ENCODE measurements at places on chromosomes 4 and X. TPM values are rescaled to one million over a fixed set of nuclear protein-coding genes. Genes with fewer than 3 reads are reported as not detected.

- H3K27ac ChIP-seq: no peak overlapping the region
- DNase-seq: no peak
- peaks cover 3% of the 10 kb centered on the region for H3K36me3 ChIP-seq
- no peaks in the 10 kb centered on the region for H3K27me3 ChIP-seq
These were observed 3.6 kb downstream of the SMIM14 start for GRCh38 chr4:39635023-39635422.

DNA sequence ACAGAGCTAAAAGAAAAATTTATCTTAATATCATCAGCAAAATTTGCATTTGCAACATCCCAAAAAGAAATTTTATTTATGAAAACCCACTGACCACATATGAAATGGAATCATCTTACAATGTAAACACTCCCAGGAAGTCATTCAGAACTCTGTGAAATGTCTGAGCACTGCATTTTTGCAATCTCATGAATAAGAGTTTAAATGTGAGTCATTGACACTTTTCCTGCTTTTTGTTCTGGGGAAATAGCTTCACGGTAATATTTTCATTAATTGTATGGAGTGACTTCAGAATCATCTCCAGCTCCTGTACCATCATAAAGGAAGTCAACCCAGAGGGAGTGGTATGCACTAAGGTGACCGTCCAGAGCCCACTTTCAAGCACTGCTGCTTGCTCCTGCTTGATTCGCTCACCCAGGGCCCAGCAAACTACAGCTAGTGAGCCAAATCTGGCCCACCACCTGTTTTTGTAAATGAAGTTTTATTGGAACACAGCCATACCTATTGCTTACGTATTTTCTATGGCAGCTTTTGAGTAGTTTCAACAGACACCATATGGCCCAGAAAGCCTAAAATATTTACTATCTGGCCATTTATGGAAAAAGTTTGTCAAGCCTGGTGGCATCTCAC, 17.2 kb downstream of the EDNRA start:
- H3K27me3 ChIP-seq: no peaks in the 10 kb centered on the region
- H3K4me3 ChIP-seq: no peak overlapping the region
- no peaks in the 10 kb centered on the region for H3K4me1 ChIP-seq
- no peak overlapping the region for H3K27ac ChIP-seq
- H3K36me3 ChIP-seq: no peaks in the 10 kb centered on the region

DNA sequence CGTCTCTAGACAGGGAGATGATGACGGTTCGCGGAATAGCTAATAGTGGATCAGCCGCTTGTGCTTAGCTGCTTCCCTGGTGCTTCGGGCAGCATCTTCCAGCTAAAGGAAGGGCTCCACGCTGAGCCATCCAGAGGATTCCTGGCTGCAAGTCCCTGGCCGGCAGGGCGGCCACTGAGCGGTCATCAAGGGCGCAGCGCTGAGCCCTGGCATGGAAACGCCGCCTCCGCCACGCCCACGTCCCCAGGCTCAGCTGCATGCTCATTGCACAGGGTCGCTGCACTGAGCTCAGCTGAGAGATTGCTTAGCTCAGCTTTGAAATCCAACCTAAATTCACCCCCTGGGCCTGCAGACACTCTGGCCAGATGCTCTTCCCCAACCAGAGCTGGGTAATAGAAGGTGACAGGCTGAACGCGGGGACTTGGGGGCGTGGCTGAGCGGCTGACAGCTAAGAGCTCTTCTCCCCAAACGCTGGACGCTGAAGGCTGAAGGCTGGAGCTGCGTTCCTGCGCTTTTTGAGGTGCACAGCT, 118.2 kb upstream of the KIT start:
- peak overlapping the region; percentile 19 for H3K27ac ChIP-seq
- no peaks in the 10 kb centered on the region for H3K27me3 ChIP-seq
- peak; percentile 81 for DNase-seq
- H3K4me3 ChIP-seq: no peak overlapping the region
- no peaks in the 10 kb centered on the region for H3K36me3 ChIP-seq
- H3K4me1 ChIP-seq: no peaks in the 10 kb centered on the region

- no peaks in the 10 kb centered on the region for H3K27me3 ChIP-seq
- peaks cover 12% of the 10 kb centered on the region for H3K4me1 ChIP-seq
- no peak overlapping the region for H3K27ac ChIP-seq
- no peaks in the 10 kb centered on the region for H3K36me3 ChIP-seq
- no peak overlapping the region for H3K4me3 ChIP-seq
These were observed 47.6 kb downstream of the ABCG2 start for GRCh38 chr4:88110826-88111225.

- no peak for DNase-seq
- peaks cover 16% of the 10 kb centered on the region for H3K36me3 ChIP-seq
- H3K4me1 ChIP-seq: peaks cover 18% of the 10 kb centered on the region
- no peak overlapping the region for H3K27ac ChIP-seq
- H3K27me3 ChIP-seq: no peaks in the 10 kb centered on the region
- H3K4me3 ChIP-seq: no peak overlapping the region
These were observed 43.8 kb downstream of the TNIP2 start for GRCh38 chr4:2712261-2712842.

DNA sequence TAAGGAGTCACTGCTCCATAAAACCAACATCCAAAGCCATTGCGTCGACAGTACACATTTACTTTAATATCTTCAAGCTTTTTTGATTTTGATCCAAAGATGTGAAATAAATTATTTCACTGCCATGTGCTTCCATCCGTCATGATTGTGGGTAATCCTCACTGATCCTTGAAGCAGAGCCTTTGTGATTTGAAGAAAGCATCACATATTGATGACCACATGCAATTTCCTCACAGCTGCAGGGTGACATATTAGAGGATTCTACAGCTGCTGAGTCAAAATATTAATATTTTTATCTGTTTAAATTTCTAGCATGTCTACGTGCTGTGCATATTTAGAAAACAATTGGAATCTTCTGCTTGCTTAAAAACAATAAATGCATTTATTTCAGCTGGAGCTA, 196.8 kb upstream of the ANXA3 start:
- H3K27me3 ChIP-seq: no peaks in the 10 kb centered on the region
- H3K36me3 ChIP-seq: no peaks in the 10 kb centered on the region
- no peak overlapping the region for H3K4me3 ChIP-seq
- no peak for DNase-seq
- H3K27ac ChIP-seq: no peak overlapping the region
- no peaks in the 10 kb centered on the region for H3K4me1 ChIP-seq

GRCh38 chrX:2828344-2828958, at the start of gene GYG2:
Gene GYG2, plus strand, starts transcription at chrX:2828930. Its CDS starts 1,259 bp downstream, at chrX:2830189.
- H3K27ac ChIP-seq: no peak within 1 kb of the TSS
- peaks cover 16% of the 10 kb centered on the region for H3K27me3 ChIP-seq
- no peak for DNase-seq
- peaks cover 4% of the 10 kb centered on the region for H3K4me1 ChIP-seq
- H3K4me3 ChIP-seq: peak within 1 kb of the TSS; percentile 49

GRCh38 chr4:3212391-3213105, 36.4 kb upstream of the MSANTD1 start:
- H3K4me1 ChIP-seq: peaks cover under 1% of the 10 kb centered on the region
- DNase-seq: no peak
- no peaks in the 10 kb centered on the region for H3K27me3 ChIP-seq
- H3K4me3 ChIP-seq: no peak overlapping the region

GRCh38 chr4:7160439-7160838, 31.9 kb upstream of the SORCS2 start:
- peaks cover 13% of the 10 kb centered on the region for H3K4me1 ChIP-seq
- H3K27ac ChIP-seq: no peak overlapping the region
- no peaks in the 10 kb centered on the region for H3K27me3 ChIP-seq
- no peaks in the 10 kb centered on the region for H3K36me3 ChIP-seq
- no peak overlapping the region for H3K4me3 ChIP-seq

DNA sequence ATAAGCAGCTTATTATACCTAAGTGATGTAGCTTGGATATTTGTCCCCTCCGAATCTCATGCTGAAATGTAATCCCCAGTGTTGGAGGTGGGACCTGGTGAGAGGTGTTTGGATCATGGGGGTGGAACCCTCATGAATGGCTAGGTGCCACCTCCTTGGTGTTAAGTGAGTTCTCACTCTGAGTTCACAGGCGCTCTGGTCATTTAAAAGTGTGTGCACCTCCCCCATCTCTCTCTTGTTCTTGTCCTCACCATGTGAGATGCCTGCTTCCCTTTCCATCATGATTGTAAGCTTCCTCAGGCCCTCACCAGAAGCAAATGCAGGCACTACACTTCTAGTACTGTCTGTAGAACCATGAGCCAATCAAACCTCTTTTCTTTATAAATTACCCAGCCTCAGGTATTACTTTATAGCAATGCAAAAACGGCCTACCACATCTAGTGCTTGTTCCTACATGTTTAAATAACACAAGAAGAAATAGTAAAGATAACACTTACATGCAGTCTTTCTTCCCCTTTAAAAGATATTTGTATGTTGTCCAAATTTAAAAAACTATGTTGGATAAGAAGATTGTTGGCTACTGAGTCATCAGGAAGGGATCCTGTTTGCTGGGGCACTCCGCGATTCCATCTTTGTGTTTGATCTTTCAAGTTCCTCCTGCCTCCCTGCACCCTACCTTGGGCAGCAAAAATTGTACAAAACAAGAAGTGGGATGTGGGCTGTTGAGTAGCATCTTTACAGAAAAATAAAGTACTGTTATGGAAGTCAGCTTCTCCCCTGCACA, 29.7 kb downstream of the PPP1R2C start:
- DNase-seq: peak; percentile 14
- no peak overlapping the region for H3K4me3 ChIP-seq
- no peaks in the 10 kb centered on the region for H3K27me3 ChIP-seq
- H3K36me3 ChIP-seq: no peaks in the 10 kb centered on the region

- no peak for DNase-seq
- H3K4me1 ChIP-seq: peaks cover 16% of the 10 kb centered on the region
- no peaks in the 10 kb centered on the region for H3K27me3 ChIP-seq
- H3K4me3 ChIP-seq: peak overlapping the region; percentile 84
- peak overlapping the region; percentile 98 for H3K27ac ChIP-seq
These were observed 965 bp downstream of the PPA2 start for GRCh38 chr4:105472871-105473323.

DNA sequence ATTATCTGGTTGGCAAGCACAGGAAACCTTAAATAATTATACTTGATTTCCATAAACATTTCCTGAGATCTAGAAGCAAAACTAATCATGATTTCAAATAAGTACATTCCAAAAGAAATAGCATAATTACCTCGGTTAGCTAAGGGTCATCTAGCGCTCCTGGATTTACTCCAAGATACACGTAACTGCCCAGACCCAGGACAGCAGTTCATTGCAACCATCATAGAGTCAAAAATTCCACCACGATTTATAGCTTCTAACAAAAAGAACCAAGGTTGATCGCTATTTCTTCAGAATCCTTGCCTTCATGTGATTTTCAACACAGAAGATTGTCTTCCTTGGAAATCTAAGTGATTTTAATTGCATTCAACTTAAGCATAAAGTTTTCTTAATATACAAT, 1235.5 kb upstream of the TENM3 start:
- peaks cover 20% of the 10 kb centered on the region for H3K4me1 ChIP-seq
- no peak for DNase-seq
- peak overlapping the region; percentile 47 for H3K4me3 ChIP-seq
- H3K36me3 ChIP-seq: no peaks in the 10 kb centered on the region
- no peak overlapping the region for H3K27ac ChIP-seq

Gene SLC6A8
- total RNA-seq: 119 TPM

Gene FAM47A
- total RNA-seq: not detected

Gene EMCN
- total RNA-seq: 40.0 TPM

Gene CXCR3
- total RNA-seq: not detected

Gene STK32B
- 0.33 TPM for total RNA-seq

Gene IRS4
- total RNA-seq: not detected

Gene NDNF
- total RNA-seq: 1.8 TPM

Gene ESX1
- not detected for total RNA-seq

Gene LDOC1
- total RNA-seq: 28.5 TPM

Gene SERPINA7
- not detected for total RNA-seq

Data from adrenal gland (tissue), 19 donors.